ENCODE measurements at places on chromosomes 11 and 22.

DNA sequence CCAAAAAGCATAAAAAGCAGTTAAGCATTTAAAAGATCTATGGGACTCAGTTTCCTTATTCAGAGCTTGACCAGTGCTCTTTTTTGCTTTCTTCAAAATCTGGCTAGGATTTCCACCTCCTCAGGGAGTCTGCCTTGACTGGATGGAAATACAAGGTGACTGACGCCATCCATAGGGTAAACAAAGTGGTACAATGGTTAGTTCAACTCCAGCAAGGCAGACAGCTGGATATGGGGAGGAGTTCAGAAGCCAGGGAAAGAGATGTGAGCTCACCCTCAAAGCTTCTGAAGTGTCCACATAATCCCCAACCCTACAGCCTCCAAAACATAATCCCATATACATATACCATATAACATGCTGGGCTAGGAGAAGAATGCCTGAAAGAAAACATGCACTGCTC, 52.0 kb downstream of the KIRREL3 start:
- no peak for DNase-seq

DNA sequence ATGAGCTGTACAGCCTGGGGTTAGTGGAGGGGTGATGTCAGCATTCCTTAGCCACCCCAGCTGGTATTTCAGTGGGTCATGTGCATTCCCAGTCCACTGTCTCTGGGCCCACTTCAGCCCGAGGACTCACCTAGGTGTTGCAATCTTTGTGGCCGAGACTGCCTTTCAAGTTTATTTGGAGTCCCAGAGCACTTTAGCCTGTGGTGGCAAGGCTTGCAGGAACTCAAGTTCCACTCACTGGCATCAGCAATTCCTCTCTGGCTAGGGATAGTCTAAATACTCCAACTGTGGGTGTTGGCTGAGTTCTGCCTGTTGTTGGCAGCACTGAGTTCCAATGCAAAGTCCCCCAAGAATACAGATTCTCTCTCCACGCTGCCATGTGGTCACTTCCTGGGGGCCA, 191.6 kb upstream of the PGR start:
- no peak for DNase-seq

GRCh38 chr22:38218661-38219622, 17.1 kb downstream of the MAFF start:
- no peak for DNase-seq

- DNase-seq, result no peak
These were observed 34.2 kb upstream of the HORMAD2 start for GRCh38 chr22:30045901-30046715.

DNA sequence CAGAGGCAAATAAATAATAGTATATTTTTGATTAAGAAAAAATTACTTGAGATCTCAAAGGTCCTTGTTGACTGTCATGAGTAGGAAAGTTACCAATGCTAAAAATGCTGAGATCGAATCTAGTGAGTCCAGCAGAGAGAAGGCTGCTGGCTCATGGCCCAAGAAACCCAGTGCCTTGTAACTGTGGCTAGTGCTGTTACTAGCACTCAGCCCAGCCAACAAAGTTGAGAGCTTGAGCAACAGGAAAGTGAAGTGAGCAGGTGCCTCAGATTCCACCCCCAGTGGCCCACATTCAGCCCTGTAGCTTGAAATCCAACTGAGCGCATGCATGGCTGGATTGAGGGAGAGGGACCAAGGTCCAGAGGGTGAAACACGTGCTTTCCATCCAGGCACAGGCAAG, 398.2 kb downstream of the SHANK2 start:
- no peak for DNase-seq

DNA sequence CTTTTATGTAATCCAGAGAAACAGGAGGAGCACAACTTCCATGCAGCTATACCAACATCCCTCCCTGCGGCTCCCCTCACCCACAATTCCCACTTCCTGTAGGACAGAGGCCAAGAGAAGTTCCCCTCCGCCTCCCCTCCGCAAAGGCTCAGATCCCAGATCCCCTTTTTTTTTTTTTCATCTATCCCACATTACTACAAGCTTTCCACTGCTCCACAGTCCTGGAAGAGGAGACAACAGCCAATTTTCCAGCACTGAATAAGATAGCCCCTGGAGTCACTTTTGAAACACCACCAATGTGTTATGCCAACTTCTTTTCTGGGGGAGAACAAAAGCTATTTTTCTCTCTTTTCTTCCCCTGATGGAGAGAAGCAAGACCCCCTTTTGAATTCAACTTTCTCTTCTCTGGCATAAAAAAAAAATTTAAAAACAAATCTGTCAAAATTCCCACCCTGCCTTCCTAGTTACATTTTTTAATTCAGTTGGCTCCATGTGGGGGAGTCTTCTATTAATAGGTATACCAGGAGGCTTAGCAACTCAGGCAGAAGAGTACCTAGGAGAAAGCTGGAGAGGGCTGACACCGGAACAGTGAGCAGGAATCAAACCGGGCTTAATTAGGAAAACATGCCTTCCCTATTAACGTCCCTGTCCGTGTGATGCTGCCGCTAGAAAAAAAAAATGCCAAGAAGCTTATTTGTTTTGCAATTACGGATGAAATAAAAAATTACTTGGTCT, 543.4 kb downstream of the BUD13 start:
- no peak for DNase-seq

- no peak for DNase-seq
These were observed 135.5 kb downstream of the PARVA start for GRCh38 chr11:12512826-12513395.
